ENCODE measurements at places on chromosomes 6 and 20.

- H3K27ac ChIP-seq = no peak overlapping the region
- no peak for DNase-seq
- no peaks in the 10 kb centered on the region for H3K36me3 ChIP-seq
Measured at GRCh38 chr6:137036566-137037300, 8.0 kb downstream of the IL20RA start.

- H3K4me1 ChIP-seq = no peaks in the 10 kb centered on the region
- H3K4me3 ChIP-seq = no peak overlapping the region
- no peak for DNase-seq
- no peaks in the 10 kb centered on the region for H3K27me3 ChIP-seq
- H3K27ac ChIP-seq = no peak overlapping the region
Measured at GRCh38 chr6:131524695-131525336, 48.2 kb upstream of the ARG1 start.

DNA sequence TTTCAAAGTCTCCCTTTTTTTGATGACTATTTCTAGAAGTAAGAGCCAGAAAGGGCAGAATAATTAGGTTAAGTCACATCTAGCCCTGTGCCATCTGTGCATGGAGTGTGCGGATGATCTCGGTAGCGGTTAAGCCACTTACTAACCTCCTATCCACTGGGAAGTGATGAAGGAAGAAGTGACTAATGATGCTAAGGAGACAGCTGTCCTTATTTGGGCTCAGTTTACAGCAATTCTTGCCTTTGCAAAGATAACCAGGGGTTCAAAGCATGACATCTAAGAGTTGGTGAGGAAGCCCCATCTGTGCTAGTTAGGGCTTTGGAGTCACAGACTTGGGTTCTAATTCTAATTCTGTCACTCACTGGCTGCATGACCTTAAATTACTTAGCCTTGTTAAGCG is 62.4 kb upstream of the RREB1 start:
- H3K4me3 ChIP-seq = no peak overlapping the region
- no peak for DNase-seq
- no peaks in the 10 kb centered on the region for H3K27me3 ChIP-seq
- peaks cover 12% of the 10 kb centered on the region for H3K4me1 ChIP-seq
- no peak overlapping the region for H3K27ac ChIP-seq

- H3K4me3 ChIP-seq = peak overlapping the region; percentile 70
- no peaks in the 10 kb centered on the region for H3K27me3 ChIP-seq
- H3K36me3 ChIP-seq = no peaks in the 10 kb centered on the region
- DNase-seq = peak; percentile 90
Measured at GRCh38 chr6:16712931-16713484, 48.3 kb downstream of the ATXN1 start.

DNA sequence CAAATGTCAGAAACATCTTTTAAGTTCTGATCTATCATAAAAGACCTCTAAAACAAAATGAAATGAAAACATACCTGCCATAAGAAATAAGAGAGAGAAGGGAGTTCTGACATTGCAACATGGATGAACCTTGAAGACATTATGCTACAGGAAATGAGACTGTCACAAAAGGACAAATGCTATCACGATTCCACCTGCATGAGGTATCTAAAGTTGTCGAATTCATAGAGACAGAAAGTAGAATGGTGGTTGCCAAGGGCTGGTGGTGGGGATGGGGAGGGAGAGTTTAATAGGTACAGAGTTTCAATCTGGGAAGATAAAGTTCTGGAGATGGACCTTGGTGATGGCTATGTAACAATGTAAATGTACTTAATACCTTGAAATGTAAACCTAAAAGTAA is 3.3 kb downstream of the EZR start:
- H3K27me3 ChIP-seq = no peaks in the 10 kb centered on the region
- H3K4me1 ChIP-seq = peaks cover 15% of the 10 kb centered on the region
- no peak overlapping the region for H3K27ac ChIP-seq

DNA sequence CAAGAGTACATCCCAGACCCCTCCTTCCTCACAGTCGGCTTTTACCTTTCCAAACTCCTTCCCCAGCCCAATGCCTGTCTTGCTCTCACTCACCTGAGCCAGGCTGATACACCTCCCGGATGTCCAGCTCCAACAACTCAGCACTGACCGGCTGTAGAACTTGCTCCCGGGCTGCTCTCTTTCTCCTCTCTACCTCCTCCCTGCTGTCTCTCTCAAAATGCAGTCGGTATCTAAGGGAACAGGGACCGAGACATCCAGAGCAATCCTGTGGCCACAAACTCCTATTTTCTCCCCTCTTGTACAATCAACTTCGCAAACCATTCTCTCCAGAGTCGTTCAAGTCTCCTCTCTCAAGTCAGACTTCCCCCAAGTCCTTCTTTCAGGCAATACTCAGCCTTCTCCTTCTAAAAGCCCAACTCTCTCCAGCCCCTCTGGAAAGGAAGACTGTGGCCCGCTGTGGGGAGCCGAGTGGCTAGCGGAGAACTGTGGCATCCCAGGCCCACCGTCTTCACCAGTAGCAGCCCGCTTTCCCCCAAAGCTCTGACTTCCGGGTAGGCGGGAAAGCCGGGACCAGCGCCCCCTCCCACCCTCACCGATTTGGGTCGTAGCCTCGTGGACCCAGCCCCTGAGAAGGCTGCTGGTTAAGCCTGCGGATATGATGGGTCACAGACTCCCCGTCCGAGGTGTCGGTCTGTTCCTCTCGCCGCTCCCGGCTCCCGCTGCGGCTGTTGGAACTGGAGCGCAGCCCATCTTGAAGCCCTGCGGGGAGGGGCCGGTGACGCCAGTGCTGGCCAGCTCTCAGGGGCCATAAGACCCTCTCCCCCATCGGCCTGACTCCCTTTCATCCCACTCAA is 1.1 kb downstream of the GNL1 start:
- peak overlapping the region; percentile 93 for H3K27ac ChIP-seq
- no peaks in the 10 kb centered on the region for H3K27me3 ChIP-seq
- peaks cover 43% of the 10 kb centered on the region for H3K36me3 ChIP-seq
- peak overlapping the region; percentile 95 for H3K4me3 ChIP-seq
- peak; percentile 50 for DNase-seq
- H3K4me1 ChIP-seq = peaks cover 30% of the 10 kb centered on the region

- H3K4me3 ChIP-seq = no peak overlapping the region
- H3K4me1 ChIP-seq = no peaks in the 10 kb centered on the region
- DNase-seq = no peak
- no peaks in the 10 kb centered on the region for H3K36me3 ChIP-seq
Measured at GRCh38 chr6:147053311-147053921, 150.8 kb upstream of the STXBP5 start.

- no peaks in the 10 kb centered on the region for H3K36me3 ChIP-seq
- DNase-seq = no peak
- H3K27me3 ChIP-seq = no peaks in the 10 kb centered on the region
- no peak overlapping the region for H3K27ac ChIP-seq
Measured at GRCh38 chr6:46058951-46059350, 43.3 kb upstream of the CLIC5 start.

DNA sequence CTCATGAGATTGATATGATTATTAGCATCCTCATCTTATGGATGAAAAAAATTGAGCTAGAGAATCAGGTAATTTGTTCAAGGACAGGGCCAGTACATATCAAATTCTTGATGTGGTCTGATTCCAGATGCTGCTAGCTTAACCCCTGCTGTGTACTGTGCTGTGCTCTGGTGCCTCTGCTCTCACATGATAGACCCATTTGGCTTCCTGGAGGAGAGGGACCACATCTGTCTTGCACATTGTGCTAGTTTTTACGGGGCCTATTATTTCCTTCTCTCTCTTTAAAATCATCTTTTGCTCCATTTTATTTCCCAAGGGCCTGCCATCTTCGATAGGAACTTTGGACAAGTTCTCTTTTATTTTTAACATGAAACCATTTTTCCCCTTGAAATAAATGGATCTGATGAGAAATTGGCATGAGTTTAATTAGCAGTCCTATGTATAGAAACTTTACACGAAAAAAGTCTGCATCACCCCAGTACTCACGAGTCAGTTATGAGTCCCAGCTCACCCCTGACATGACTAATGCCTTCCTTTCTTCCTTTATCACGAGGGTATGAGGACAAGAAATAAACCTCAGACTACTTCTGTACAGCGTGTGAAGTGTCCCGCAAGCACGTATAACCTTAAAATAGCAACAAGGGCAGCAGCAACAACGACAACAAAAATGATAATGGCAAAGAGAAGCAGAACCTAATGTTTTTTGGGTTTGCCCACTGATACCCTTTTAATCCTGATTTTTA is 26.5 kb downstream of the CD109 start:
- peaks cover 2% of the 10 kb centered on the region for H3K36me3 ChIP-seq
- H3K4me1 ChIP-seq = peaks cover 30% of the 10 kb centered on the region
- peak overlapping the region; percentile 87 for H3K27ac ChIP-seq
- DNase-seq = peak; percentile 81
- H3K4me3 ChIP-seq = no peak overlapping the region

DNA sequence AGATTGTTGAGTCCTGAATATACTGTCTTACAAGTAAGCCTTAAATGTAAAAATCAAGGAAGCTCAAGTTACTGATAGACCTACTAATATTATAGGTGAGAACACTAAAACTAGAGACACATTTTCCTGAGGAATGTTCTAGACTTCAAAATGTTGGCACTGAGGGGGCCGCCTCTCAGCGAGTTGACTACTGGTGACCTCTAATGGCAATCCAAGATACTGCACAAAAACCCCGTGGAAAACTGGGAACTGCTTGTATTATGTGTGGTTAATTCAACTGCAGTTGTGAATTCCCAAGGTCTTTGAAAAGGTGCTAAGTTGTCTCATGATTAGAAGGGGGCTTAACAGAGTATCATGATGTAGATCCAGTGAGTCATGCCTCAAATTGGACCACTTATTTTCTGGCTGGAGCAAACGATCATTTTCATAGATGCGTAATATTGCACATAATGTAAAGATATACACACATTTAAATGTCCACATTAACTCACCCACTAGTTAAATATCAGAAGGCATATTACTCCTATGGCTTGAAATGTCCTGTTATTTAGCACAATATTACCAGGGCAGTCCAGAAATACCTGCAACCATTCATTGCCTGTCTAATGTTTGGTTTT is 336.2 kb downstream of the FOXA2 start:
- H3K27ac ChIP-seq = no peak overlapping the region
- H3K4me1 ChIP-seq = no peaks in the 10 kb centered on the region
- H3K4me3 ChIP-seq = no peak overlapping the region
- DNase-seq = no peak
- H3K36me3 ChIP-seq = no peaks in the 10 kb centered on the region

DNA sequence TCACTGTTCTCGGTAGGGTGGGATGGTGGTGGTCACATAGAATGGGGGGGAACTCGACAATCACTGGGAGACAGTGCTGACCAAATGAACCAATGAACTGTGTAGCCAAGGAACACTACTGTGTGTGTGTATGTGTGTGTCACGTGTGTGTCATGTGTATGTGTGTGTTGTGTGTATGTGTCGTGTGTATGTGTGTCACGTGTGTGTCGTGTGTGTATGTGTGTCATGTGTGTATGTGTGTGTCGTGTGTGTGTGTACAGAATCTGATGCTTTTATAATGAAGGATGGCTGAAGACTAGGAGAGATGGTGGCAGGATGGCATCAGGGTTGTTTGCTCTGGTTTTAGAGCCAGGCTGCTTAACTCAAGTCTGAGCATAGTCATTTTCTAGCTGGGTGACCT is 99.1 kb upstream of the DUSP22 start:
- DNase-seq = no peak
- no peak overlapping the region for H3K4me3 ChIP-seq
- H3K36me3 ChIP-seq = no peaks in the 10 kb centered on the region
- no peaks in the 10 kb centered on the region for H3K27me3 ChIP-seq
